ENCODE measurements at places on chromosomes 7 and 10.
A peak's percentile ranks its signal among the peaks of the same experiment; 100 is the strongest.

- no peak for DNase-seq
Observed at GRCh38 chr7:8068892-8069686, 100.5 kb downstream of the GLCCI1 start.

GRCh38 chr7:23336799-23337283 is 37.7 kb downstream of the MALSU1 start:
- DNase-seq = no peak

DNA sequence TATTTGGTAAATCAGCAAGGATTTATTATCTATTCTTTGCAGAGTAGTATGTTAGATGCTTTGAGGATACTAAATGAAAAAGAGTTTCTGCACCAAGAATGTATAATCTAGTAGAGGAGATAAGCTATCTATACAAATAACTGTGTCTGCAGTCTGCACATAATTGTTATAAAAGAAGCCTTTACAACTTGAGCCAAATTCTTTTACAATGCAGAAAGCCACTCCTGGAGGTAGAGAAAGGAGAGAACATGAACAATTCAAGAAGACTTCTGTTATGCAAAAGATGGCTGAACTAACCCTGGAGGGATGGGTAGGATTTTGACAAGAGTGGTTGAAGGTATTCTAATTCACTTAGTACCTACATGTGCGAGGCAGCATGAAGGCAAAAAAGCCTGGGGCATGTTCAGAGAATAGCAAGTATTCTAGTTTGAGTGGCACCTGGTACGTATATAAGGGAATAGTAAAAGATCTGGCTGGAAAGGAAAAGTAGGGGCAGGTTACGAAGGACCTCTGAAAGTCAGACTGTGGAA is 251.1 kb upstream of the KAT6B start:
- DNase-seq = no peak

DNA sequence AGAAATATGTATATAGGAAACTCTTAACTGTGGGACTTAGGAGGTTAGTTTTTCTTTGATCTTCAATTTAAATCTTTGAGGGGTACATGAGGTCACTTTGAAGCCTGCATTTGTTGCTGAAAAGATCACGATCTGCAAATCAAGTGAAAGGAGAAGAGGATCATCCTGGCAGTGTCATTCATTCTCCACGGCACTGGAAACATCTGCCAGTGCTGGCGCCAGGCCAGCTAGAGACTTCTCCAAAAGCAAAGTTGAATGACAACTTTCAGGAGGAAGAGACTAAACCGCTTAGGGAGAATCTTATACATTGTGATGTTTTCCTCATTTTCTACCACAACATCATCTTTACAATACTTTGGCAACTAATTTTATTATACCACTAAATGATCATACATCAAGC is 42.5 kb downstream of the MRC1 start:
- no peak for DNase-seq

GRCh38 chr7:66698652-66699205 is 41.8 kb upstream of the RABGEF1 start:
- no peak for DNase-seq

GRCh38 chr7:1123715-1124114 is 35.8 kb downstream of the GPER1 start:
- DNase-seq = no peak

- no peak for DNase-seq
Observed at GRCh38 chr7:41955893-41956675, 253.2 kb upstream of the INHBA start.

DNA sequence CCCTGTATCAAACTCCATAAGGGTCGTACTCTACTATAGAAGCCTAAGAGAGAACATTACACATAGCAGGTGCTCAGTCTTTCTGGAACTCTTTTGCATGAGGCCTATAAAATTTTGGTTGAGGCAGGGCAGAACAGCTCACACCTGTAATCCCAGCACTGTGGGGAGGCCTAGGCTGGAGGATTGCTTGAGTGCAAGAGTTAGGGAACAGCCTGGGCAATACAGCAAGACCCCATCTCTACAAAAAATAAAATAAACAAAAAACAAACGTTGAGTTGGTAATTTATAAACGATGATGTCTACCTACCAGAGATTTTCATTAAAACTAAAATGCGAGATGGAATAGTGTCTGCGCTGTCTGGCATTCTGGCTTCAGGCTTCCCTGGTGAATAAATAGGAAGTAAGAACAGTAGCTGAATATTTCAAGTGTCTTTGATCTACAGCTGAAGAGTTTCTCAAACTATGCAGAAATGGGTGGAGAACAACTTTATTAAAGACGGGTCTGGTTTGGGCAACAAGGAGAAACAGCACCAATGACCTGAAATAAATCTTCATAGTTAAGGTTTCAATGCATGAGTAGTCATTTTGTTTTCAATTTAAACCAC is 774 bp downstream of the PON2 start:
- no peak for DNase-seq

DNA sequence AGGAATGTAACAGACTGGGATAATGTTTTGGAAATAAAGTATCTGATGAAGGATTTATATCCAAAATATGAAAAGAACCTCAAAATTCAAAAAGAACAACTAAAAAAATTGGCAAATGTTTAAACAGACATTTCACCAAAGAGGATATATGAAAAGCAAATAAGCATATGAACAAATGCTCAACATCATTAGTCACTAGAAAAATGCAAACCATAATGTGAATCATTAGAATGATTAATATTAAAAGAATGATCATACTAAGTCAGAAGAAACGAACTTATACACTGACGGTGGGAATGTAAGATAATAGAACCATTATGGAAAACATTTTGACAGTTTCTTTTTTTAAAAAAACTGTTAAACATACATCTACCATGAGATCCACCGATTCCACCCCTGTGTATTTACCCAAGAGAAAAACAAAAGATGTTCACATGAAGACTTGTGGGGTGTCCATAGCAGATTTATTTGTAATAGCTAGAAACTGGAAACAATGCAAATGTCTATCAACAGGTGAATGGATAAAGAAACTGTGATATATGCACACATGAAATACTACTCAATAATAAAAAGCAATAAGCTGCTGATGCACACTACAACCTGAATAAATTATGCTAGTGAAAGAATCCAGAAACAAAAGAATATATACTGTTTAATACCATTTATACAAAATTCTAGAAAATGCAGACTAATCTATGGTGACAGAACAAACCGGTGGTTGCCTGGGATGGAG is 35.7 kb downstream of the PRKG1 start:
- DNase-seq = no peak

DNA sequence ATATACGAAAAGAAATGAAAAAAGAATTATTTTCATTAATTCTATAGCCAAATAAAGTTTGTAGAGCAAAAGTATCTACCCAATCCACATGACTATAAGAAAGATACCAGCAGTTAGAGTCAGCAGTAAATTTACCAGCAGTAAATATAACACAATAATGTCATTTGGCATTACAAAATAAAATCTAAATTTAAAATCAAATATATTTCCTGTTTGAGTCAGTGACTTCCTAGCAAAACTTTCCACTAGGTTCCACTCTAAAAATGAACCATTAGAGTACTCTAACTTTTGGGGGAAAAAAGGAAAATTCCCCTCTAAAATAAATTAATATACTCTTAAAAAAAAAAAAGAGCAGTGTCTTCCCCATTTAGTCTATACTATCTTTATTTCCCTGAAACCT is 144.8 kb downstream of the CPEB3 start:
- no peak for DNase-seq

GRCh38 chr7:3043544-3044371 is at the start of gene CARD11:
Gene CARD11 (minus strand): TSS chr7:3043867. CDS start chr7:2958506, 85,361 bp downstream.
- DNase-seq = peak; percentile 51

DNA sequence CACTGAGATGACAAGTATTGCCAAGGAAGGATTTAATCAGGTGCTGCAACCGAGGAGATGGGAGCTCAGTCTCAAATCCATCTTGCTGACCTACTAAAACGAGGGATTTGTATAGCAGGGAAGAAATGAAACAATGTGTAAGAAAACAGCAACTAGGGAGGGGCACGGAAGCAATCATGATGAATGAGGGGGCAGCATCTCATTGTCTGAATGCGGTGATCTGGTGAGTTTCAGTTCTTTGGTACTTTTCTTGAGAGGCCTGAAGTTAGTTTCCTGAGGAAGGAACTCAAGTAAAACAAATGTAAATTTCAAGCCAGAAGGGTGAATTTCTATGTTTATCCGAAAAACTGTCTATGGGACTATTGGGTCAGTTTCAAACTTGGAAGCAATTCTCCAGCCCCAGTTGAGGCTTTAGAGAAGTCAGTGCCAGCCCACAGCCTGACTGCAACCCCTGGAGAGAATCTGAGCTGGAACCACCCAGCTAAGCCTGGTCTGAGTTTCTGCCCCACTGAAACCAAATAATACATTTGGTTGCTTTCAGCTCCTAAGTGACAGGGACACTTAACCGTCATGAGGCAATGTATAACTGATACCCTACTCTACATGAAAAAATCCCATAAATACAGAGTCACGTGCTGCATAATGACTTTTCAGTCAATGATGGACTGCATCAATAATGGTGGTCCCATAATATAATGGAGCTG is 45.8 kb upstream of the TNS3 start:
- no peak for DNase-seq

- no peak for DNase-seq
Observed at GRCh38 chr7:77971726-77972125, 173.2 kb downstream of the PHTF2 start.

- DNase-seq = no peak
Observed at GRCh38 chr7:130401101-130401500, 20.8 kb downstream of the CPA1 start.

DNA sequence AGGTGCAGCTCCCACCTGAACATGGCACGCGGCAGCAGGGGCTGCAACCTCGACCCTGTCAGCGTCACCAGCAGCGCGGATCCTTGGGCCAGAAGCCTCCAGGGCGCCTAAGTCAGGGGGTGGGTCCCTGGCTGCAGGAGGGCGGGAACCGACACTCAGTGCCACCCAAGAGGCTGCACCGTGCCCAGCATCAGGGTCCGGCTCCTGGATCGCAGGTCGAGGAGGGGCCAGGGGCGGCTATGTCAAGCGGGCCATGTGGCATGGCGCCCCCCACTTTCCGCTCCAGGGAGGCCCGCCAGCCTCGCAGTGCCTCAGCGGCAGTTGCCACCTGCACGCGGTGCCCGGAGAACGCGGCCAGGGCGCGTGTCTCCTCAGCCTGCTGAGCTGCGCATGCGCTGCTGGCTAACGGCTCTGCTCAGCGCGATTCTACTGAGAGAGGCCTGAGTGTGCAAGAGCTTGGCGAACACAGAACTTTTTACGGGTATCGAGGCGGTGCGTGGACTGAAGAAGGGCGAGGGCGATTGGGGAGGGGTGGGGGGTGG is at the start of gene ANKRD30A:
ANKRD30A (plus strand) TSS at position 408 of the 542 bp plus-strand sequence. CDS start 190 bp downstream, outside the sequence.
- DNase-seq = no peak

DNA sequence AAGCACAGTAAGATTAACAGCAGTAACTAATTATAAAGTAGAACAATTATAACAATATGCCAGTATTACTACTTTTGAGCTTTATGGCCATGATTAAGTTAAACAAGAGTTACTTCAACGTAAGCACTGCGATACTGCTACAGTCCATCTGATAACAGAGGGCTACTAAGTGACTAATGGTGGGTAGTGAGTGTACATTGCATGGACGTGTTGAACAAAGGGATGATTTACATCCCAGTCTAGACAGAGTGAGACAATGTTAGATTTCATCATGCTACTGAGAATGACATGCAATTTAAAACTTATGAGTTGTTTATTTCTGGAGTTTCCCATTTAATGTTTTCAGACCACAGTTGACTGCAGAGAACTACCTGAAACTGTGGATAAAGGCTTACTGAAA is 45.6 kb downstream of the TPST1 start:
- no peak for DNase-seq

DNA sequence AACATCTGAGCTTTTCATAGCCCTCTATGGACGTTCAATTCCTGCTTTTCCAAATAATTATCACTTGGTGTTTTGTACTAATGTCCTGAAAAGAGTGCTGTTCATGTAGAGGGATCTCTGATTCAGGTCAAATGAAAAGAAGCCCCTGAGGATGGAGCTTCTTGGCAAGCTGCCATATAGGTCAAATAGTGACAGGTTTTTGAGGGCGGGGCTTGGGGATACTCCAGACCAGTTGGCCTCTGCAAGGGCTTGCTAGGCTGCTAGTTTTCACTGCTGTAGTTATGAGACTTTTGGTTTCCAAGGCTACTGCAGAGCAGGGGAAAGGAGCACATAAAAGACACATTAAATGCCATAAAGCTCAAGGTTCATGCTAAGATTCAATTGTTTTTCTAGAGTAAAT is 257.2 kb upstream of the CACNA2D1 start:
- no peak for DNase-seq

DNA sequence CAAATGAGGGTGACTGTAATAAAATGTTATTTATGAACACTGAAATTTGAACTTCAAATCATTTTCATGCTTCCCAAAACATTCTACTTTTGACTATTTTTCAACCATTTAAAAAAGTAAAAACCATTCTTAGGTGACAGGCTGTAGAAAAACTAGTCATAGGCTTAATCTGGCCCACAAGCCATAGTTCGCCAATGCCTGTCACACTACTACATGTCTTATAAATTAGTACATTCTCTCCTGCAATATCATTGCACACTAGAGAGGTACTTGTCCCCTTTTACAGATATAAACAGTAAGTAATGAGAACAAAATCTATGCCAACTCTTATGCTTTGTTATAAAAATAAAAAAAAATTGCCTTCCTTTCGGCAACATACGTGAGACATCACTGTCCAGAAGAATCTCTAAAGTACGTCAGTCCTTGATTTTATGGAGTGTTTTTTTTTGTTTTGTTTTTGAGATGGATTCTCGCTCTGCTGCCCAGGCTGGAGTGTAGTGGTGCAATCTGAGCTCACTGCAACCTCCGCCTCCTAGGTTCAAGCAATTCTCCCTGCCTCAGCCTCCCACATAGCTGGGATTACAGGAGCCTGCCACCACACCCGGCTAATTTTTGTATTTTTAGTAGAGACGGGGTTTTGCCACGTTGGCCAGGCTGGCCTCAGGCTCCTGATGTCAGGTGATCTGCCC is 23.2 kb downstream of the UPF2 start:
- DNase-seq = no peak

DNA sequence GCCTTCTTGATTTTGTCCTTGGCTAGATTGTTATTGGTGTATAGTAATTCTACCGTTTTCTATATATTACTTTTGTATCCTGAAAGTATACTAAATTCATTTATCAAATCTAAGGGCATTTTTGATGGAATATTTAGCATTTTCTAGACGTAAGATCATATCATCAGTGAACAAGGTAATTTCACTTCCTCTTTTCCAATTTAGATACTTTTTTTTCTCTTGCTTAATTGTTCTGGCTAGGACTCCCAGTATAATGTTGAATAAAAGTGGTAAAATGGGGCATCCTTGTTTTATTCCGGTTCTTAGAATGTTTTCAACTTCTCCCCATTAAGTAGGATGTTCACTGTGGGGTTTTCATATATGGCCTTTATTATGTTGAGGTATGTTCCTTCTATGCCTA is 260.7 kb downstream of the POLR1F start:
- DNase-seq = no peak

GRCh38 chr7:13770305-13770704 is 219.2 kb downstream of the ETV1 start:
- no peak for DNase-seq

DNA sequence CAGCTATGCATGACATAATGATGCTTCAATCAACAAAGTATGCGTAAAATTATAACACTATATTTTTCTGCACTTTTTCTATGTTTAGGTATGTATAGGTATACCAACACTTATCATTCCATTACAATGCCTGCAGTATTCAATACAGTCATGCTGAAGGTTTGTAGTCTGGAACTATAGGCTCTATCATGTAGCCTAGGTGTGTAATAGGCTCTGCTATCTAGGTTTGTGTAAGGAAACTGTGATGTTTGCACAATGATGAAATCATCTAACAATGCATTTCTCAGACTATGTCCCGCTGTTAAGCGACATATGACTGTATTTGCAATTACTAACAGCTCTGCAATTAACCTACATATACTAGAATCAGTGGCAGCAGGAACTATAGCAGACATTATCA is 1447.5 kb downstream of the GATA3 start:
- DNase-seq = no peak

- DNase-seq = peak; percentile 14
Observed at GRCh38 chr7:2477447-2478398, 1.5 kb upstream of the GRIFIN start.
